ENCODE measurements at places on chromosomes 7 and 10.

- DNase-seq, result no peak
Observed at GRCh38 chr7:150901160-150902035, 49.1 kb downstream of the AOC1 start.

- DNase-seq, result no peak
Observed at GRCh38 chr7:2044883-2045471, 187.8 kb downstream of the MAD1L1 start.

DNA sequence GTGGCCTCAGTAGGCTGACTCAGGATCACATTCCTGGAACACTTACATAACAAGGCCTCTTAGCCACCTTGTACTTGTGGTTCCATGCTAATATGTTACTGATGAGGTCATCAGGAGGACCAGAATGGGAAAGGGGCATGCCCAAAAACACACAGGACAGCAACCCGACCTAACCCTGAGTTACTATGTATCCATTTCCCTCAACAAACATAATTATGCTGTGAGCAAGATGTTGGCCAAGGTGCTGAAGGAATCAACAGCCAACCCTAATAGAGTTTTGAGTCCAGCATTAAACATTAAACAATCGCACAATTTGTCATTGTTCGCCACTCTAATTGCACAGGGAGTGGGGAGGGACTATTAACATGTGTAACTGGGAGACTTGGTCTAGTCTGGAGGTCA, 129.4 kb downstream of the PLPP4 start:
- no peak for DNase-seq

DNA sequence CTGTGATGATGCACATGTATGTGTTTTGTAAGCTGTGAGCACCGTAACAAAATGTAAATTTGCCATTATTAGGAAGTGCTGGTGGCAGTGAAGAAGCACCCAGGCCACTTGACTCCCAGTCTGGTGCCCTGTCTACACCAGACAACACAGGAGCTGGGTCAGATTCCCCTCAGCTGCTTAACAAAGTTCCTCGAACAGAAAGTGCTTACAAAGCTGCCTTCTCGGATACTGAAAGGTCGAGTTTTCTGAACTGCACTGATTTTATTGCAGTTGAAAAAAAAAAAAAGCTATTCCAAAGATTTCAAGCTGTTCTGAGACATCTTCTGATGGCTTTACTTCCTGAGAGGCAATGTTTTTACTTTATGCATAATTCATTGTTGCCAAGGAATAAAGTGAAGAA, 71.1 kb downstream of the ATAD1 start:
- DNase-seq, result no peak

DNA sequence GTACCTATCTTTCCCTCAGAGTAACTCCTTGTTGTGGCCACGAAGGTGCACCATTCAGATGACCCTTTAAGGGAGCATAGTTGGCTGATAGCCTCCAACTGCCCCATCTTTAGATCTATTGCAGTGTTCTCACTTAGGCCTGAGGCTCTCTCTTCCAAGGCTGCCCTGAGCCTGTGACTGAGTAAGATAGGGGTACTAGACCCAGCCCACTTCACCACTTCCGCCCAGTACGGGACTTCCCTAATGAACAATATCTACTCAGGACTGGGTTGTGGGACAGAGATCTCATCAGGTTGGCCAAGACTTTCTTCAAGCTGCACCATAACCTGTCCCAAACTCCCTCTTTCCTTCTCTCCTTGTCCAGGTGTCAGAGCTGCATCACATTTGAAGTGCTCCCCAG, 5.7 kb upstream of the GNAI1 start:
- DNase-seq, result no peak

GRCh38 chr10:76310588-76311080, 879.2 kb downstream of the LRMDA start:
- no peak for DNase-seq

DNA sequence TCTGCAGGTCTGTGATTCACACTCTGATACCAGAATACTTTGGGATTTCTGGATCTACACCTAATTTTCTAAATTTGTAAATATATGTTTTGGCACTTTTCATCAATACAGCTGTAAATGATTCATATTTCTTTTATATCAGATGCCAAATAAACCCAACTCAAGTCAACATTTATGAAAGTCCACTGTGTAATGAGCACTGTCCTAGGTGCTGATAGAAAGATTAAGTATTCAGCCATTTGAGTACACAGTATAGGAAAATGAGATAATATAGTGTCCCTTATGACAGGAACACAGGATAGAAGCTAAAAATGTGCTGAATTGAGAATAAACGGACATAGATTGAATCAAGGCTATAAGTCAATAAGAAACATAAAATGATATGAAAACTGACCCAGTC, 6.4 kb downstream of the ANXA7 start:
- DNase-seq, result no peak

- DNase-seq, result no peak
Observed at GRCh38 chr10:27663621-27664020, 82.0 kb downstream of the MKX start.

DNA sequence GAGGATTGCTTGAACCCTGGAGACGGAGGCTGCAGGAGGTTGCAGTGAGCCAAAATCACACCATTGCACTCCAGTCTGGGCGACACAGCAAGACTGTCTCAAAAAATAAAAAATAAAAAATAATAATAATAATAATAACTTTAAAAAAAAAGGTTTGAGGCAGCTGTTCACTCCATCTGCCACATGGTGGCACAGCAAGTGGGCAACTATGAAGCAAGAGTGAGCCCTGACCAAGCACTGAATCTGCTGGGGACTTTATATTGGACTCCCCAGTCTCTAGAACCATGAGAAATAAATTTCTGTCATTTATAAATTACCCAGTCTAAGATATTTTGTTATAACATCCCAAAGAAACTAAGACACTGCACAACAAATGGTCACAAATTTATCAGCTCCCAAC, 14.6 kb upstream of the BRI3 start:
- DNase-seq, result no peak

DNA sequence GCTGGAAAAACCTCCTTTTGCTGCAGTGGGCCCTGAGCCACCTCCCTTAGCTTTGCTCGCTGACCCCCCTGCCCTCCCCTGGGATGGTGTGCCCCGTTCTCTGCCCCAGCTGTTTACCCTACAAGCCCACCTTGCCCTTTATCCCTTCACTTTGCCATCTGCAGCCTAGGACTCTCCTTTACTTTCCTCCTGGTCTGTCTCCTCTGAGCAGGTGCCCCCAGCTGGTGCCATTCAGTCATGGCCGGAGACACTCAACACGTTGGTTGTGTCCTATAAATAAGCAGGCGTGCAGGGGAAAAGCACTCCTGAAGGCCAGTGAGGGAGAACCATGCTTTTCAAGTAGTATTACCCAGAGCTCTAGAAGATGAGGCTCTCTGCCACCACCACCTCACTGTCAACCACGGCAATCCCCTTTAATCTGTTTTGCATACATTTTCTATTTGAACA, 6.1 kb downstream of the RASSF4 start:
- no peak for DNase-seq

GRCh38 chr7:2982831-2983230, 60.8 kb downstream of the CARD11 start:
- no peak for DNase-seq

GRCh38 chr7:28723336-28723735, 234.8 kb downstream of the TRIL start:
- DNase-seq, result peak; percentile 79

GRCh38 chr10:49105076-49105475, 10.2 kb downstream of the VSTM4 start:
- no peak for DNase-seq

DNA sequence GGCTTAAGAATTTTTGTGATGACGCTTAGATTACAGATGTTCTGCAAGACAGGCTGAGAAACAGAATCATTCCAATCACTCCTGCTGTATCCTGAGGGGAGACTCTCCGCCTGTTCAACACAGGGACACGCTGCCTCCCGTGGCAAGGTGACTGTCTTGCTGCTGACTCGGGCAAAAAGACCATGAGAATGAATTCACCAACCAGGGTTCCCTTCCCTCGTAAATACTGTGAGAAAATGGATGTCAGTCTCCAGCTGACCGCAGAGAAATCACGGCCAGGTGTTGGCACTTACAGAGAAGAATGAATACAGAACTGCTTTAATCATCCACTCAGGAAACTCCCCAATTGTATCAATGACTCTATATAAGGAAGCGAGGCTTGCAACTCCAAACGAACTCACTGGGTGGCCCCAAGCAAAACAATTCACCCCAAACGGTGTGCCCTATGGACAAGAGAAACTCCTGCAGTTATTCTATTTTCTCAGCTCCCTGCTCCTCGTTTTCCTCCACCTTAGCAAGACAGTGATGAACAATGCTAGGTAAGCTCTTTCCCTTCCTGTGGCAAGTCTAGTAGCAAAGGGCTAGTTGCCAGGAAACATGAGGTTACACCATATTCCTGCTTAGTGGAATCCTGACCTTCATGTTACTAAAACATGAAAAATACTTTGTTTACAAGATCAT, 22.8 kb downstream of the GNA12 start:
- DNase-seq, result no peak

DNA sequence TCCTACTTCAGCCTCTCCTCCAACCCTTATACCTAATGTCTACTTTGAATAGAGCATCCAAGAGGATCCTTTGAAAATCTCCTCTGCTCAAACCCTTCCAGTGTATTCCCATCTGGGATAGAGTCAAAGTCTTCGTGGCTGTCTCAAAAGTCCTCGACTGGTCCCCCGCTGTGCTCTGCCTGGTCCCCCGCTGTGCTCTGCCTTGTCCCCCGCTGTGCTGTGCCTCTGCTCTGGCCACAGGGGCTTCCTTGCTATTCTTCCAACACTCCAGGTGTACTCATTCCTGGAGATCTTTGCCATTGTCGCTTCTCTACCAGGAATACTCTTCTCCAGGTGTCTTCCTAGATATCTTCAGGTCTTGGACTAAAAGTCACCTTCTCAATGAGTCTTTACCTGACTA, 36.1 kb upstream of the COMMD3 start:
- no peak for DNase-seq

- no peak for DNase-seq
Observed at GRCh38 chr10:103745341-103746247, 109.8 kb downstream of the SH3PXD2A start.

- DNase-seq, result no peak
Observed at GRCh38 chr7:35748371-35748770, 52.5 kb upstream of the SEPTIN7 start.

DNA sequence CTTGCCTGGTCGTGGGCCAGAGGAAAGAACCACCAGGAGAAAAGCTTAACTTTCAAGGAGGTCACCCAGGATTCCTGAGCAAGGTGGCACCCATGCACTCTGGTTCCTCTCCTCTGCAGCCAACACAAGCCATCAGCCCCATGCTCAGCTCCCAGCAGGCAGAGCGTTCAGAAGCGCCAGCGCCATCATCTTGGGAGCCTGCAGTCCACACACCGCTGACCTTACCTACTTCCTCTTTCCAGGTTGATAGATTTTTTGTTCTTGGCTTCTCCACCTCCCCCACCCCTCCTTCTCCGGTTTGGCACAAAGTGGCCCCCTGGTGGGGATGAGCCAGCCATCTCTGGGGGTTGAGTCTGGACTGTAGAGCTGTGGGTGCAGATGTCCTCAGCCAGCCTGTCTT, 1.7 kb upstream of the WDR86 start:
- DNase-seq, result no peak
